ENCODE measurements at places on chromosomes 2 and 18. TPM values are rescaled to one million over a fixed set of nuclear protein-coding genes. Genes with fewer than 3 reads are reported as not detected.

GPR35 gene
- 0.24 TPM for total RNA-seq

DNA sequence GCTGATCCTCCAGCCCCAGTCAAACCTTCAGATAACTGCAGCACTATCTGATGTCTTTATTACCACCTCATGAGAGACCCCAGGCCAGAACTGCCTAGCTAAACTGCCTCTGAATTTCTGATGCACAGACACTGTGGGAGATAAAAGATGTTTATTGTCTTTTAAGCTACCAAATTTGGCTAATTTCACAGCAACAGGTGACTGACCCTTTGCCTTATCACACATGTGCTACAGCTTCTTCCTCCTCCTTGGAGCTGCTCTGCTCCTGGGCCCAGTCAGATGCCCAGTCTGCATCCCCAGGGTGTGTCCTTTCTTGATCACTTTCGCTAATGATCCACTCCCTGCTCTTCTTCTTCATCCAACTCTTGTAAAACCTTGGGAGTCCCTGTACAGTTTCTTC, 19.6 kb upstream of the ACOXL start:
- no peak for DNase-seq

GRCh38 chr2:146818122-146818521, 1026.7 kb upstream of the ACVR2A start:
- no peak for DNase-seq

- DNase-seq = peak; percentile 20
These were observed 73.9 kb downstream of the PRKRA start for GRCh38 chr2:178377046-178377445.

DNA sequence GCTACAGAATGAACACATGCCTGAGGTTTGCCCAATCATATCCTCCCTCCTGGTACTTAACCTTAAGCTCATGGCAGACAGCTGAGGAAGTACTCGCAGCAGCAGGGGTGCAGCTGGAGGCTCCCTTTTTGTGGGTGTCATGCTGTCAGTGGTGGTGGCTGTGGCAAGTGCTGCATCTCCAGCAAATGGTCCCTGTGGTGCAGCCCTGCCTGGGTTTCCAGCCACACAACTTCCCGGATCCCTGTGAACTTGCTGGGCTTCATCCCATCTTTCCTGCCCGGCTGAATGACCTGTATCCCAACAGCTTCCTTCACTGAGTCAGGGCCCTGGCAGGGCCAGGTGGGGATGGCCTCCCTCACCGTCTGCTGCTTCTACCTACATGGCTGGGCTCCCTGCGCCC, 5.0 kb downstream of the TMEM185B start:
- DNase-seq = no peak

DNA sequence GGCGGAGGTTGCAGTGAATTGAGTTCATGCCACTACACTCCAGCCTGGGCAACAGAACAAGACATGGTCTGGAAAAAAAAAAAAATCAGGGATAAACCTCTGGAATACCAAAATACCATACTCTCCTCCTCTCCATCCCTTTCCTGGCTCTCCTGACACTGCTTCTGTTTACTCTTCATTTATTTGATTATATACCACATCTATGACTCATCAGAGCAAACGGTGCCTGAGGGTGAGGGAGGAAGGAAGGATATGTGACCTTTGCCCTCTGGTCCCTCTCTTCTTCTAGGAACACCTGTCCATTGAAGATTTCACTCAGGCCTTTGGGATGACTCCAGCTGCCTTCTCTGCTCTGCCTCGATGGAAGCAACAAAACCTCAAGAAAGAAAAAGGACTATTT, 30.0 kb downstream of the VIL1 start:
- DNase-seq = peak; percentile 10

DNA sequence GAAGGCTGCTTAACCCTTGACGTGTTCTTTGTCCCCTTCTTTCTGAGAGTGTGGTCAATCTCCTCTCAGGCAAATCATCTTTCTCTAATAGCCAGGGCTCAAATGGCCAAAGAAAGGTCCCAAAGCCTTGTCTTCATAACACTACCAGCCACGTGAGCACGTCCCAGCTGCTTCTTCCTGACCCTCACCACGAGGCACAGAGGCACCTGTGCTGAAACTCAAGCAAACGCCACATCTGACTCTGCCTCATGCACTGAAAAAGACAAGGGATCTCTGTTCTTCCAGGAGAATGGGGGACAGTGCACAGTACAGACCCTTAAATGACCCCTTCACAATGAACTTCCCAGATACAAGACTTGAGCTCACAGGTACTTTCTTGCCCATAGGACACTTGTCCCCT, 31.8 kb downstream of the BCL11A start:
- no peak for DNase-seq

DNA sequence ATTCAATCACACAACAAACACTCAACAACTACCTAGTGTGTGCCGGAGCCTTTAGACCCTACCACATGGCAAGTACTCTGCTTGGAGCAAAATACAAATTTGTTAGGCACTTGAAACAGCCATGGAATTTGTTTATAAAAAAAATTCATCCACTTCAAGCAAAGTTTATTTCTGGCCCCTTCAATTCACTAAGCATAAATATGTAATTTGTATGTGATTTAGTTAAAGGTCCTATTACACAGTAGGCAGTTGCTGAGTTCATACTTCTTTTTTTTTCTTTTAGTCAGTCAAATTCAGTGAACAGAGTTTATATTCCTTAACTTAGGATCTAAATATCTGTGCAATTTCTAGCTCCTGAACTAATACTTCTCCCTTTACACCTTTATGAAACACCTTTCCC, 22.5 kb downstream of the GCFC2 start:
- DNase-seq = no peak

DNA sequence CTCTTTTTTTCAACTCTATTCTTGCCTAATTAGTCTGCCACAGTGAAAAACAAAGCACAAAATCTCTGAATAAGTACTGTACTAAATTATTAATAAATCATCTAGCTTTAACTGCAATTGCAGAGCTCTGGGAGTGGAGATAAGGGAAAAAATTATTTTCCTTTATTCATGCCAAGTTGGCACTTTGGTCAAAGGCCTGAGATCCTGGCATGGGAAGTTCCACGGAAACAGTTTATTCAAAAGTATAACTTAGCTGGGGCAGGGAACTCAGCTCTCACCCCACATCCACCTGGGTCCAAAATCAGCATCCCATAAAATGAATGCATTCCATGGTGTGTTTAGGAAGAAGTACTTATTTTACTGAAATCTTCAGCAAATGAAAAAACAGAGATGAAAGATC, 185.2 kb upstream of the APCDD1 start:
- no peak for DNase-seq

DNA sequence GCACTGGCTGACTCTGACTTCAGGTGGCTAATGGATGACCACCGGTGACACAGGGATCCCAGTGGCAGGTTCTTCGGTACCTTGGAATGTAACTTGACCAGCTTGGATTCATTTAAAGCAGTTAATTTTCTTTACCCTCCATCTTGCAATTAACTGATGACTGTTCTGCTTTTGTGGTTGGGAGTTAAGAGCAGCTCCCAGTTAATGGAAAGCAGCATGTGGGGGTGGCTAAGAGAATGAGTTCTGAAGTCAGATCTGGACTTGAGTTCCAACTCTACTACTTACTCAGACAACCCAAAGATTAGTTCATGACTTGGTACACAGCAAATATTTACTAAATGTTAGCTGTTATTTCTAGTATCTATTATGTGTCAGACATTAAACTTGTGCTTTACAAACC, 58.5 kb downstream of the FAM228A start:
- no peak for DNase-seq

All from glomerular endothelial cell (primary cell).